ENCODE measurements at places on chromosomes 13 and 19.

- no peak for DNase-seq
Measured at GRCh38 chr13:50678464-50679162, 164.9 kb downstream of the DLEU7 start.

DNA sequence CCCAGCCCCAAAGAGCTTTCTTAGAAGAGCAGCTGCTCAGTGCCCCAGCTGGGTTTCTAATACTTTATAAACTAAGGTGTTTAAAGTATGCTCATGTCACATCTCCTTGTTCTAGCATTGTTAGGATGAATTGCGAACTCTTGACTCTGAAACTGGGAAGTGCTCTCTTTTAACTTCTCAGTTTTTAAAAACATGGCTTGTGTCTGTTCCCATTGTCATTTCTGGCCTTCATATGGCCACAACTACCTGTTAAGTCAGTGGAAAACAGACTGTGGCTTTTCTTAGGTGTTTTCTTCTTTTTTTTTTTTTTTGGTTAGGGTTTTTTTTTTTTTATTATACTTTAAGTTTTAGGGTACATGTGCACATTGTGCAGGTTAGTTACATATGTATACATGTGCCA is 164.7 kb downstream of the KCNRG start:
- no peak for DNase-seq

DNA sequence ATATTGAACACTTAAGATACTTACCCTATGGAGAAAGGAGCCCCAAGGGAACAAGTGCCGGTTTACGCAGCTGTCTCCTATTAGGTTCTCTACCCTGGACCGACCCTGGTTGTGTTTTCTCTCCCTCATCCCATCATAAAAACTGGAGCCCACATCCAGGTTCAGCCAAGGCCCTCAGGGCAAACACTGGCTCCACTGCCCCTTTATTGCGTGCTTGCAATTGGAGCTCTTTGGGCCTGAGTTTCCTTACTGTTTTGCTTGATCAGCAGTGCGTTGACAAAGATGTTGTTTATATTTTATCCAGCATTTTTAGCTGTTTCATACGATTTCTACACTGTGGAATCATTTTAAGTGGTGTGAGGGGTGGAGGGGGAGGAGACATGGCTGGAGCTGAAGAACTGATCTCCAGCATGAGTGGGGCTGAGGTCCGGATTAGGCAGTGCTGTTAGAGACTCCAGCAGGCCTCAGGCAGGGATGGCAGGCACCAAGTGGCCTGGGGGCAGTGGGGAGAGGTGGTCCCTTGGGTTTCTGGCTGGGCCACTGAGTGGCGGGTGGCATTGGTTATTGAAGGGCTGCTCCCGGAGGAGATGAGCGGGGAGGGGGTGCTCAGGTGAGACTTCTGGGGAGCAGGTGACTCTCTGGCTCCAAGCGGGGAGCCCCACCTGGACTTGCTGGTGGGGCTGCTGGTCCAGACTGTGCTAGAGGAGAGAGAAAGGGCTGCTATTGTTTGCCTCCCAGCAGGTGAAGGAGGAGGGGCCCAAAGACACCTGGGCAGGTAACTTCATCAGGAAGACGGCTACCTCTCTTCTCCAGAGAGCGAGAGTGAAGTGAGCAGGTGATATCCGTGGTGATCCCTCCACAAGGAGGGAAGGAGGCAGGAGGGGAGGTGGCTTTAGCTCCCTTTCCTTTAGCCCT is 62.4 kb upstream of the RNF113B start:
- no peak for DNase-seq

- DNase-seq, result no peak
Measured at GRCh38 chr13:51761643-51762350, 42.2 kb downstream of the DHRS12 start.

DNA sequence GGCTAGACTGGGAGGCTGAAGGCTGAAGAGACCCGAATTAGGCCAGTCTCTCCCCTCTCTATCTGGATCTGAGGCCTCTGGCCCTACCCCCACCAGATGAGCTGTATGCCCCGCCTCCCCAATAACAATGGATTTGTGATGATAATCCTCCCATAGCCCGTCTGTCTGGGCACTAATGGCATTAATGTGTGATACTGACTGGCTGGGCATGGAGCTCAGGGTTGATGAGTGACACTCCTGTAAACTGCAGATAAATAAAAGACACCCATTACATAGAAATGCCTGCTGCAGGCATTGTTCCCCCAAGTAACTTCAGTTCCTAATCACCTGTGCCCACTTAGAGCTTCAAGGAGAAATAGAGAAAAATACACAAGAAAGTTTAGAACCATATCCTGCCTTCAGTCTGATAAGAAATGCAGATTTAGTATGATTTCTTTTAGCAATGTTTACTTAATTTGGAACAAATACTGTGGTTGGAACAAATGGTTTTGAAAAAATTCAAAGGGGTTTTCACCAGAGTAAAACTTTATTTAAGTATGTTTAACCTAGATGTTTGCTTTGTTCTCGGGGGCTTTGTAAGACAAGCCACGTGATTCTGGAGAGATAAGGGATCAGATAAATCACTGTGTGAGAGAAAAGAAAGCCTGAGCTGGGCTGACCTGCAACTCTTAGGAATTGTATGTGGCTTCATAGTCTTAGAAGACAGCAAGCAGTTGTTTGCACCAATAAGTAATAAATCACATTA is 60.3 kb downstream of the TNFRSF19 start:
- DNase-seq, result no peak

DNA sequence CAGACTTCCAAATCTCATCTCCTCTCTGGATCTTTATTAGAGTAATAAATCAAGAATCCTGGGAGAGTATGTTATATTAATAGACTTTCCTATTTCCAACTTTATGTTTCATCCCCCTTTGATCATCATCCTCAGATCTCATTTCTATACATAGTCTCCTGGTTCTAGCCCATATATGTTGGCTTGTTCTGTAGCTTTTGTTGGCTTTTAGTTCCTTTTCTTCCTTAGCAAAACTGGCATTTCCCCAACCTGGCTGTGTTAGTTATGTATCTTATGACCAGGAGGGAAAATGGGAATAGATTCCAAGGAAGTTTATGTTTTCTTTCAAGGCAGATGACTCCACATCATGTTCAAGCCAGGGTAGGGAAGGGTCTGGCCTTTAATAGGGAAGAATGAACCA is 2464.5 kb downstream of the PCDH9 start:
- no peak for DNase-seq

- DNase-seq, result no peak
Measured at GRCh38 chr19:40229484-40229883, 3.0 kb upstream of the CCNP start.

DNA sequence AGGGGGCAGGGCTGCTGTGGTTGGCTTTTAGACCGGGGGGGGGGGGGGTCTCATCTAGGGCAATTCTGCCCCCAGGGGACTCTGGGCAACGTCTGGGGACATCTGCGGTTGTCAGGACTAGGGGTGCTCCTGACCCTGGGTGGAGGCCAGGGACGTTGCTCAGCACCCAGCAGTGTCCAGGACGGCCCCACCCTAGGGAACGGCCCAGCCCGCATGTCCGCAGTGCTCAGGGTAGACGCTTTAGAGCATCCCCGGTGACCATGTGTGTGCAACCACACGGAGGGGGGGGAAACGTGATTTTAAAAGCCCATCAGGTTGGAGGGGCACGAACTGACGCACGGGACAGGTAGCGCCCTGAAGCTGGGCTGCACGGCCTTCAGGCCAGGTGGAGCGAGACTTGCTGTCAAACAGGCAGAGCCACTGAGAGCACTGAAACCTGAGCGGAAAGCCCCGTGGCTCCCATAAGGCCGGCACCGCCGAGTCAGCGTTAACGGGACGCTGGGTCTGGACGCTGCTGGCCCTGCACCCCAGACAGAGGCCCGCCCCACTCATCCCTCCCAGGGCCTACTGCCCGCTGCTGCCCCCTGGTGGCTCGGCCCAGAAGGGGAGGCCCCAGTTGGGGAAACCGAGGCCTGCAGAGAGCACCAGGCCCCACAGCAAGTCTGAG is 8.3 kb downstream of the CACTIN start:
- DNase-seq, result no peak

DNA sequence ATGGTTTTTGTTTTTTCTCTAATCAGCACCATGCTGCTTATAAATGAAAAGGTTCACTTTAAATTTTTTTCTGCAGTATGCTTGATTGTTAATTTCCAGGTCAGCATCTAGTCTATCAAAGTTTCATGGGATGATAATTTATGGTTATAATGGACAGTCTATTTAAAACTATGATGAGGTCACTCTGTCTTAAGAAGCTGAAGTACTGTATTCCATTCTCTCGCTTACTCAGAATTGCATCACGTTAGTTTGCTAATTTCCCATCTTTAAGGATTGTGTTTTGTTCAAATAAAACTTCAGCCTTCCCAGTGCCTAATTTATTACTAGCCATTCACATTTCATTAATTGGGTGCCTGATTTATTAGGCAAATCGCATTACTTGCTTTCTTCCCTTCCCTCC is 94.3 kb downstream of the GPC6 start:
- DNase-seq, result no peak

DNA sequence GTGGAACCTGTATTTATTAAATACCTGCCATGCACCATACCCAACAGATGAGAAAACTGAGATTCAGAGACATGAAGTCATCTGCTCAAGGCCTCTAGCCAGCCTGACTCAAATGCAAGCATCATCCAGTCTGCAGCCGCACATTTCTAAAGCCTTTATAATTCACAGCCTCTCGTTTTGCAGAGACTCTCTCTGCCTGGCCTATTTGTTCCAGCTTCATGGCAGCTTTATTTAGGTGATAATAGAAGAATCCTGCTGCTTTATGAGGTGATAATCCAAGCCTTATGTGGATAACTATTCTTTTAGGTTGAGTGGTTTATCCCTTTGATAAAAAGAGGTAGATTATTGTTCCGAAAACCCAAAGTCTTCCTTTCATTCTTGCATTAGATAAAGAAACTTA is 58.4 kb downstream of the OXGR1 start:
- no peak for DNase-seq

- no peak for DNase-seq
Measured at GRCh38 chr19:3580156-3580934, 4.9 kb upstream of the GIPC3 start.

- no peak for DNase-seq
Measured at GRCh38 chr13:59360108-59360507, 803.6 kb downstream of the DIAPH3 start.

GRCh38 chr19:55830656-55831055 is 1.1 kb downstream of the NLRP11 start:
- no peak for DNase-seq

DNA sequence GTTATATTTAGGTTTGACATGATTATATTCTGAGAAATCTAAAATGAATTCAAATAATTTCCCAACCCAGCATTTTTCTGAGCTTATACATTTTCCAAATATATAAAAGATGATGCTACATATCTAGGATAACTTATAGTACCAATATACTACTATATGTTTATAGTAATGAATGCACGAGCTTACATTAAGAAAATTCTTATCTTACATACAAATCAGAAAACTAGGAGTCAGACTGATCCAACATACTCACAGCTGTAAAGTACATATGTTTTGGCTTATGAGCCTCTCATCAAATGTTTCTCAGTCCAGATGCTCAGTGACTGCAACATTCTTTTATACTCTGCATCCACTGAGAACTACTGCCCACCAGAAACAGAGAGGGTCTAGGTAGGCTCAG is 491.3 kb upstream of the KLF12 start:
- no peak for DNase-seq

GRCh38 chr19:47663435-47663910 is 49.7 kb upstream of the EHD2 start:
- DNase-seq, result no peak

DNA sequence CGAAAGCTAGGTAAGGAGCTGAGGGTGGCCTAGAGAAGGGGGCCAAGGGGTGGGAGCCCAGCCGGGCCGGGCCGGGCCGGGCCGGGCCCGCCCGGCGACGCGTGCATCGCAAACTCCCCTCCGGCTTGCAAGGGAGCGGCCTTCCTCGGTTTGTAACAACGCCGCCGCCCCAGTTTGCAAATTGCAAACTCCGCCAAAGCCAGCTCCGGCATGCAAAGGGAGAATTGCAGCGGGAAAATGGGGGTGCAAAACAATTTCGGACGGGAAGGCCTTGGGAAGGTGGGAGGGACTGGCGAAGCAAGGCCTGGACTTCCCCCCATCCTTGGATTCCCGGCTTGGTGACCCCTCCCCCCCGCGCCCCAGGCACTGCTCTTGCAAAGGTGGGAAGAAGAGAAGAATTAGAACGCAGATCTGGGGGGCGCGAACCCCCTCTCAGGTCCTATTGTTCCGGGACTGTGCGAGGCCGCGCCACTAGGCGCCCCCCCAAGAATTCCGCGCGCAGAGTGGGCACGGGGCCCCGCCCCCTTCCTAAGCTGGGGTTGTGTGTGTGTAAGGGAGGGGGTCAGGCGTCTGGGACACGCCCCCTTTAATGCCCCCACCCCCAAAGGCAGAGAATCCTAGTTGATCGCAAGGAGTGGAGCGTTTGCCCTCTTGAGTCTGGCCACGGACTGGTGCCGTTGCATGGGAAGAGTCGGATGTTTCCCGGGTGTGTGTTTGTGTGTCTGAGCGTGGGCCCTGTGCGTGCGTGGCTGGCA is 926 bp downstream of the PRR12 start:
- peak; percentile 14 for DNase-seq

DNA sequence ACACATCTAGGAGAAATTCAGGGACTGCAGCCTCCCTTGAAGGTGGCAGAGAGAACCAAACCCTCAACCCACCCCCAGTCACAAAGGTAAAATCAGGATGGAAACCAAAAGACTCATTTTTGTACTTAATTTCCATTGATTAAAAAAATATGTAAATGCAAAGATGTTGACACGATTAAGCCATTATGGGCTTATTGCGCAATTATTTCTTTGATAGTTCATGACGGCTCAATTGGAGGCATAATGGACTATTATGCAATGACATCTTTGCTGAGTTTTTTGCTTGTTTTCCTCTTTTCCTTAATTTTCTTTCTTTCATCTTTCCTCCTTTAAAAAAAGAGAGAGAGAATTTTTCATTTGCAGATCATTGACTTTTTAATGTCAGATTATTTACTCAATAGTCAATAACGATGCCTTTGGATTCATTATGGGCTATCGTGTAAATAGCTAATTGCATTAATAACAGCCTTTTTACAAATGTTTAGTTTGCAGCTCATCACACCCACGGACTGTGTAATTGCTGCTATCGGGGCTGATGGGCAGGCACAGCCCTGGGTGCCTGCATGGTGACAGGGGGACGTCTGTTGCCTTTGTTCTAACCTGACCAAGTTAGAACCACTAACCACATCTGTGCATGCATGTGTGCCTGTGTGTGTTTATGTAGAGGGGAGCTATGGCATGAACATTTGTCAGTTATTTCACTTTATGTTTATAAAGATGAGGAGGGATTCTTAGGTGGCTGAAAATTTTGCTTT is 482.4 kb upstream of the TSHZ3 start:
- DNase-seq, result no peak
